ENCODE measurements at places on chromosomes 5 and 9.

DNA sequence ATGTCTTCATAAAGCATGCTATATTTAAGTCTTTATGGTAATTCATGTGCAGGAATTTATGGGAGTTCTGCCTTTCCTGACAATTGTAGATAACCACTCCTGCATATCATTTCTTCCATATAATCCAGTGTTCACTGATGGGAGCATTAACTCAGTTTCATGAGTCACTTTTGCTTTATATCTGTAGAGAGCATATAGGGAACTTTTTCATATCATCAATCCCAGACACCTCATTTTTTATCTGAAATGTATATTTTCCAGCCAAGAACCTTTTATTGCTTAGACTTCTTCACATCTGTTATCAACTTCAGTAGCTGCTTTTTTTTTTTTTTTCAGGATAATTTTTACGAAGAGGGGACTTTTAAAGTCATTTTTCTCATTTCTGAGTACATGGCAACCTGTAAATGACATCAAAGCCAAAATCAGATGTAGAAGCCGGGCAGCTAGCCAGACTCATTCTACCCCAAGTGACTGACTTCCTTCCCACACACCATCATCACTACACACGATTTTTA lies 41.1 kb downstream of the NFX1 start:
- DNase-seq: no peak

GRCh38 chr9:124133727-124134126 lies 122.2 kb downstream of the LHX2 start:
- no peak for DNase-seq

DNA sequence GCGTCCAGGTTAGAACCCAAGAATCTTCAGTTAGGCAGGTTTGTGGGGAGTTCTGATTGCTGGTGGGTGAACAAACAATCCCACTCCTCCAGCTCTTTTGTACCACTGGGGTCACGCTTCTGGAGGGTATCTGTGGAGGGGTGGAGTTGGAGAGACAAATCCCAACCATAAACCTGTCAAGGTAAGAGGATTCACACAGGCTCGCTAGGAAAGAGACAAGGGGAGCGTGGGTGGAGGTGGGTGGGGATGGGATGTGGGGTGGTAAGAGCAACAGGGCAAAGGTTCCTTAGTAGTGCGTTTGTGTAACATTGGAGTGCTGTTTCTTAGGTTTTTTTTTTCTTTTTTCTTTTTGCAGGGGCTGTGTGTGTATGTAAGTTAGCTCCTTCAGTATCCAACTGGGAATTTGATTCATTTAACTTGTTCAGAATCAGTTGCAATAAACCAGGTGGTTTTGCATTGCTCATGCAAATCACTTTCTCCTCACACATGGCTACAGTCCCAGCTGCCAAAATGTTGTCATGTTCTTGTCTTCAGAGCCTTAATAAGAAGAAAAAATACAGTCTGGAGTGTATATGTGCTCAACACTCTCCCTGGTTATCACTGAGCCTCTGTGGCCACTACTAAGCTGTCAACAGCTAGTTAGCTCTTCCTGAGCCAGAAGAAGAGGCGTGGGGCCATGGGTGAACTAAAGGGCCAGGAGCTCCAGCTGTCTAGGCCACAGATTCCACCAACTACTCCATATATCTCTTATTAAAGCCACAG lies 164.0 kb upstream of the RAD23B start:
- no peak for DNase-seq

- no peak for DNase-seq
Observed at GRCh38 chr9:5587024-5587423, 41.9 kb upstream of the RIC1 start.
